ENCODE measurements at places on chromosomes 4 and X.

DNA sequence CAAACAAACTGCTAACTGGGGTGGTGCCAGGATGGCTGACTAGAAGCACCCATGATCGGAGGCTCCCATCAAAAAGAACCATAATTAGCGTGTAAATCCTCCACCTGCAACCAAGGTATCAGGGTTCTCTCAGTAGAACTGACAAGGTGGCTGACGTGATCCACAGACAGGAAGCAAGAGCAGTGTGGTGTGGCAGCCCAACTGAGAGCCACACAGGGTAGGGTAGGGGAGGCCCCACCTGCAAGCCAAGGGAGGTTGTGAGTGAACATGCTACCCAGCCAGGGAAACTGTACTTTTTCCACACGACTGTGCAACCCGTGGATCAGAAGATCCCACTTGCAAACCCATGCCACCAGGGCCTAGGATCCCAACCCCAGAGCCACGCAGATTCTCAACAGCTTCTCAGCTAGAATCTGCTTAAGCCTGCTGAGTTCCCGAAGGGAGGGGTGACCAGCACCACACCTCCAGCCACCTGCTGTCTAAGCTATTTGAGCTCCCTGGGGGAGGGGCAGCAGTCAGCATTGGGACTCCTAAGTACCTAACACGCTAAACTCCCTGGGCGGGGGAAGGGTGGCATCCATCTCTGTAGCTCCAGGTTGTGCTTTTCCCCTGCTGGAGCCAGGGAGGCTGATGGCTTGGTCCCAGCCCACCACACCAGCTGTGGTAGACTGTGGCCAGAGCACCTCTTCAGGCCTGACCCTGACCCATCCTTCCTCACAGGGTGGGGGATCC is 425.1 kb downstream of the GPM6A start:
- no peak for ATAC-seq

GRCh38 chr4:123659730-123660129 is 263.1 kb downstream of the SPRY1 start:
- no peak for ATAC-seq

DNA sequence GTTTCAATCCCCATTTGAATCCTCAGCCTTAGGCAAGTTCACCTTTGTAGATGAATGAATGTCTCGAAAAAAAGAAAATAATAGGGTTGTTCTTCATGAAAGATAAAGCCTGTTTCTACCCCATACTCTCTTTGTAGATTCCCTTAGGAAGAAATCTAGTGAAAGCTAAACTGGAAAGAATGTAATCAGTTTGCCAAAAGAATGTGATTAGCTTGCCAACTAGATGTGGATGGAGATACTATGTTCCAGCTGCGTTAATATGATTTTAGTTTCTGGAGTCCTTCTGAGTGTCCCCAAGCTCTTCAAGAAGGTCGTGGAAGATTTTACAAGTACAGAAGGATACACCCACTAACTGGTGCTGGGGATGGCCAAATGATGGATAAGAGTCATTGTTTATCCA is 162.3 kb upstream of the EDNRA start:
- no peak for ATAC-seq

DNA sequence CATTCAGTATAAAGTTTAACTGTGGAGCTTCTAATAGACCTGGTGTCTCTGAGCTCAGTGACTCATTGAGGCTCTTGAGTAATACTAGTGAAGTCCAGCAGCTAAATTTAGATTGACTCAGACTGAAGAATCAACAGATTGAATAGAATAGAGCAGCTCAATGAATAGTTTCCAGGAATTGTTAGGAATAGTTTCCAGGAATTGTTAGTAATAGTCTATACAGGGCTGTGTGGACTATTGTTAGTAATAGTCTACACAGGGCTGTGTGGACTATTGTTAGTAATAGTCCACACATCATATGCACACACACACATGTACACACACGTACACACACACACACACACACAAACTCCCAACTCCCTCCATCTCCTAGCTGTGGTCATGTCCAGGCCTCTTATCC is 3.0 kb downstream of the GIMD1 start:
- no peak for ATAC-seq

- no peak for ATAC-seq
Measured at GRCh38 chr4:18051281-18051680, 29.7 kb upstream of the LCORL start.

- ATAC-seq: peak; percentile 56
Measured at GRCh38 chr4:183504930-183505610, at the start of gene ING2. ING2 (plus strand) TSS chr4:183505058; CDS start chr4:183505196, 138 bp downstream.

GRCh38 chrX:40314070-40314469 is 216.3 kb upstream of the BCOR start:
- no peak for ATAC-seq

- ATAC-seq: peak; percentile 93
Measured at GRCh38 chrX:149829751-149830191, 48.0 kb downstream of the MAGEA9 start.

DNA sequence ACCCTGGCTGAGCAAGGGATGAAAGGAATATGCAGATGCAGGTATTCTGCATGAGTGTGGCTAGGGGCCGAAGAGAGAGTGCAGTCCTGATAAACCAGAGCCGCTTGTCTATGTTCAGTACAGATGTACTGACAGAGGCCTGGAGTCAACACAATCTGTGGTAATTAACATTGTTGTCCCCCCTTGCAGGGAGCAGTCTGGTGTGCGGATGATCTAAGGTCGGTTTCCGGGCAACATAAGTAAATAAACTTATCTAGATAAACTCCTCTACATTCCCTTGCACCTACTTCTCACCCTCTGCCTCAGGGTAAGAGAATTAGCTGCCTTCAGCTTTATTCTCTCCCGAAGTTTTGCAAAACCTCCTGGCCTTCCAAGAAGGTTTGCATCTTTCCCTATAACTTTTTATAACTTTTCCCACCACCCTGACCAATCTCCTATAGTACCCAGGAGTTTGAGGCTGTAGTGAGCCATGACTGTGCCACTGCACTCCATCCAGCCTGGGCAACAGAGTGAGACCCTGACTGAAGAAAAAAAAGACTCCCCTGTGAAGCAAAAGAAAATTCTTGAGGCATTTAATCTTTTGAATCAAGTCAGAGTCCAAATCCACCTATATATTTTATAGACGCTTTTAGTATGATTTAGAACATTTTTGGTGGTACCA is 26.6 kb downstream of the SNX25 start:
- ATAC-seq: no peak

GRCh38 chrX:24682739-24683432 is 10.8 kb upstream of the POLA1 start:
- ATAC-seq: peak; percentile 98

DNA sequence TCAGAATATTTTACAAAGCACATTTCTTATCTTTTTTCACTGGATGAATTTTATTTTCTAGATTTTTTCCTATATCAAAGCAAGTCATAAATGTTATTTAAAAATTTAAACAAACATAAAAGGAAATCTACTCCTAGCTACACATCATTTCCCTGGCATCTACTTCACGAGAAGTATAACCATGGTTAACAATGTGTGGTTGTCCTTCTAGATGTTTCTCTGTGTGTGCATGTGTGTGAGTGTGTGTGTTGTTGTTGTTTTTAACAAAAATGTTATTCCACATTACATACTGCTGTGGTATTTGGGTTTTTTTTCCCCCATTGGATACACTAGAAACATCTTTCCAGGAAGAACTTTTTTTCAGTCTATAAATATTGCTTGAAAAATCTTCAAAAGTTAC is 103.1 kb downstream of the CHIC2 start:
- ATAC-seq: no peak

DNA sequence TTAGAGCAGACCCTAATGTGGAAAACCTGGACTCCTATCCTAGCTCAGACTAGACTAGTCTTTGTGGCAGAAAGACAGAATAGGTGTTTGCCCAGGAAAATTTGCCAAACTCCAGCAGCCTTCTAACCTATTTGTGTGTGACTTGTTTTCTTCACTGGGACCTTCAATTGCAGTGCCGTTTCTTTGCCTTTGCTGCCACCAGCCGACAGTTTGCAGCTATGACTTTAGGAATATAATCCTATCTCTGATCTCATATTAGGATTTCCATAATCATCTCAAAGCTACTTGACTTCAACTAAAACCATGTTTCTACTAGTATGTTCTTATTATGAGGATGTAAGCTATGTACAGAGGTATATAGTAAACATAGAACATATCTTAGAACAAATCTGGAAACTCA is 60.2 kb upstream of the PGAM4 start:
- ATAC-seq: no peak

DNA sequence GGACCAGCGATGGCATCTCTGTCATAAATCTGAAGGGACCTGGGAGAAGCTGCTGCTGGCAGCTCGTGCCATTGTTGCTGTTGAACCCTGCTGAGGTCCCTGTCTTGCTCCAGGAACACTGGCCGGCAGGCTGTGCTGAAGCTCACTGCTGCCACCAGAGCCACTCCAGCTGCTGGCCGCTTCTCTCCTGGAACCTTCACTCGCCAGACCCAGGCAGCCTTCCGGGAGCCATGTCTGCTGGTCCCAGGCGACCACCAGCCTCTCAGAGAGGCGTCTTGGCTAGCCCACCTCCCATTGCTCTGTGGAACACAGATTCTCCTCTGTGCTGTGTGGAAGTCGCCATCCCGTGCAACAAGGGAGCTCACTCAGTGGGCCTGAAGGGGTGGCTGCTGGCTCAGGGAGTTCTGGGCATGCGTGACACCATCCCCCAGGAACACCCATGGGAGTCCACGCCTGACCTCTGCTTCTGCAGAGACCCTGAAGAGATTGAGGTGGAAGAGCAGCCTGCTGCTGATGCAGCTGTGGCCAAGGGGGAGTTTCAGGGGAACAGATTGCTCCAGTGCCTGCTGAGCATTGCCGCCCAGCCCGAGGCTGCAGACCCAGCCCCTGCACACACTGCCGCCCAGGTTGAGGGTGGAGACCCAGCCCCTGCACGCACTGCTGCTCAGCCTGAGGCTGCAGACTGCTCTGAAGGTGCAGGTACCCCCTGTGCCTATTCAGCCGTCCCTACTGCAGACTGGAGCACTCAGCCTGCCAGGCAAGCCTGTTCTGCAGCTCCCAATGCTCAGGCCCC is 33.1 kb upstream of the CYP4V2 start:
- no peak for ATAC-seq

Data from activated T-helper 17 cell treated with anti-CD3 and anti-CD28 coated beads, Interleukin-2, amount 50 U/mL, for 72 hours (primary cell).